ENCODE measurements at places on chromosomes 11 and 22.

DNA sequence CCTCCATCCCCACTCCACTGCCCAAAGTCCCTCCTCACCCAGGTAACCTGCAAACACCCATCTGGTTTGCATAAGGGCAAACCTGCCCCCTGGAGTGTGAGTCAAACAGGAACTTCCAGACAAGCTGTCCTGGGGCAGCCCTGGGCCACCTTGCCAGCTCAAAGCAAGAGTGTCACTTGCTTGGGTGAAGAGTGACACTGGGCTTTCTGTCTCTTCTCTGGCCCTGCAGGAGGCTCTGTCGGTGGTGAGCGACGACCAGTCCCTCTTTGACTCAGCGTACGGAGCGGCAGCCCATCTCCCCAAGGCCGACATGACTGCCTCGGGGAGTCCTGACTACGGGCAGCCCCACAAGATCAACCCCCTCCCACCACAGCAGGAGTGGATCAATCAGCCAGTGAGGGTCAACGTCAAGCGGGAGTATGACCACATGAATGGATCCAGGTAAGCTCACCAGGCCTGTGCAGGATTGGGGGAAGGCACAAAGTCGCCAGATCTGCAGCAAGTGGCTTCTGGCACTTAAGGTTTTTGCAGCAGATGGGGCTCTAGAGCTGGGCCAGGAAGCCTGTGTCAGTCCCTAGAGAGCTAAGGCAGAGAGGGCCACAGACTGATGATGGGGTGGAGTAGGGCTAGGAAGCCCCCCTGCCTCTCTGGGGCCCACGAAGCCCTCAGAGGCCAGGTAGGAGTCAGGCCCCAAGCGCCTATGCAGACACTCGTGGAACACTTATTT, 64.2 kb downstream of the FLI1 start:
- DNase-seq: no peak

DNA sequence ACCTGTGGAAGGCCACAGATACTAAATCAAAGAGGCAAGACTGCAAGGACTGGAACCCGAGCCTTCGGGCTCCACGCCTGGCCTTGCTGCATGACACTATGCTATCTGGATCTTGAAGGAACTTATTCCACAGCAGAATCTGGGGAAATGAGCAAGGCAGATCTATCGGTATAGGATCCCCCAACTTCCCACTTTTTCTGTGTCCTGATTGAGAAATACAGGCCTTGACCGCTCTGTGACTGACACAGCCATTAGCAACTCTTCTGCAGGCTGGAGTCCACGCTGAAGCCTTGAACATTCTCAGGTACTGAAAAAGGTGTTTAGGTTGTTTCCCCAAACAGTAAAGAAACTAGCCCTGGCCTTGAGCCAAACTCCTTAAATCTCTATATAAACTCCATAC, 241.2 kb upstream of the NARS2 start:
- DNase-seq: no peak

- peak; percentile 72 for DNase-seq
These were observed 76.9 kb upstream of the ANO1 start for GRCh38 chr11:70001246-70001645.

DNA sequence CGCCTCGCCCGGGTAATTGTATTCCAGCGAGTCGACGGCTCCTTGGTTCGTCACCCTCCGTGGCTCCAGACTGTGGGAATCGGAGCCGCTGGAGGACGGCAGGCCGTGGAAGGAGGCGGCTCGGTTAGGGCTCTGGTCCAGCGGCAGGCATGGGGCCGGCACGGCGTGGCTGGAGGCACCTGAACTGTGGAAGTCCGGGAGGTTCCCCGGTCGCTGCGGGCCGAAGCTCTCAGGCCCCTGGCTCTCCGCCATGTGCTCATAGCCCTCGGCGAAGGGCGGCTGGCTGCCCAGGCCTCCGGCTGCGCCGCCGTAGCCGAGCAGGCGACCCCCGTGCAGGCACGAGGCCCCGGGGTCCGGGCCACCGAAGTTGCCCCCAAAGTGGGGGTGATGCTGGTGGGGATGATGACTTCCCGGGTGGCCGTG, 1.7 kb downstream of the MN1 start:
- no peak for DNase-seq

- DNase-seq: no peak
These were observed 6.5 kb downstream of the RAB36 start for GRCh38 chr22:23151827-23152226.

DNA sequence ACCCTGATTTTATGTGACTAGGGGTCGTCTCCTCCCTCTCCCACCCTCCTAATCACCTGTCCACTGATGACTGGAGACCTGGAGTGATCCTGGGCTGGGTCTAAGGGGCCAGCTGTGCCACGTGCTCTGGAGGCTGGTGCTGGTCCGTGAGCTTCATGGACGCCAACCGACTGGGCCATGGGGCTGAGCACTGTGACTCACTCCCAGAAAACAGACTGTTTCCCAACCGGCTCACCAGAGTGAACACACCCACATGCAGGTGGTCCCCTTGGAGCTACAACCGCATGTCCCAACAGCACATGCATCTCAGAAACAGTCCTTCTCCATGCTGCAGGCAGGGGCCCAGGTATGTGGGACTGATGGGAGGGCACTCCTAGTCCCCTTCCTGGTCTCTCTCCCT, 14.0 kb upstream of the LMO1 start:
- no peak for DNase-seq

DNA sequence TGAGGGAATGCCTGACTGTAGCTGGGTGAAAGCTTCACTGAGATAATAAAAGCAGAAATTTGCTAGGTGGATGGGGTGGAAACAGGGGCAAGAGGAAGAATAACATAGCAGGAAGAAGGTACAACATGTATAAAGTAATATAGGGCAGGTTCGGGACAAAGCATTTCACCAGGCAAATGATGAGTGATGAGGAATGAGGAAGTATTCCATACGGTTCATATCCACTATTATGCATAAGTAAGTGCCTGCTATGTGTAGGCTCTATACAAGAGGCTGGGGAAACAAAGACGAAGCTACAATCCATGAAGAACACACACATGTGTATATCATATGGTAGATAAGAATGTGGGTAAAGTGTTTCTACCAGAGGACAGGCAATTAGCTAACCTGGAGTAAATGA, 7.9 kb downstream of the NDUFC2 start:
- no peak for DNase-seq

GRCh38 chr11:47005441-47005840, 68.9 kb downstream of the CSTPP1 start:
- DNase-seq: no peak

GRCh38 chr11:59667812-59668187, 1.0 kb downstream of the PATL1 start:
- no peak for DNase-seq

DNA sequence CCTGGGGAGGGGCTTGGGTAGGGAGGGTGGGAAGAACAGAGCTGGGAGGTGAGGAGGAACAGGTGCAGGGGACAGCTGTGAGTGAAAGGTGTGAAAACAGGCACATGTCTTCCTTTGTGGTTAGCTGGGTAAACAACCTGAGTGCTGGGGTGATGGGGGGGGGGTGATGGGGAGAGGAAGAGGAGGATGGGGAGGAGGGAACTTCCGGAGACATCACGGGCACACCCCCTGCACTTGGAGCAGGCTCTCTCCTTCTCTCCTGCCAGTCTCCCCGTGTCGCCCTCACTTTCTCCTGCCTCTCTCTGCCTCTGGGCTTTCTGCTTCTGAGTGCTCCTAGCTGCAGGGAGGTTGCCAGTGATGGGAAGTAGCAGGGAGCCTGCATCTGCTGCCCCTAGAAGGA, 8.8 kb downstream of the CXCR5 start:
- DNase-seq: peak; percentile 54

GRCh38 chr11:57536947-57537619, at the start of gene SMTNL1:
TSS of gene SMTNL1 (plus strand) at chr11:57537595. CDS start at chr11:57542643, 5,048 bp downstream.
- no peak for DNase-seq

DNA sequence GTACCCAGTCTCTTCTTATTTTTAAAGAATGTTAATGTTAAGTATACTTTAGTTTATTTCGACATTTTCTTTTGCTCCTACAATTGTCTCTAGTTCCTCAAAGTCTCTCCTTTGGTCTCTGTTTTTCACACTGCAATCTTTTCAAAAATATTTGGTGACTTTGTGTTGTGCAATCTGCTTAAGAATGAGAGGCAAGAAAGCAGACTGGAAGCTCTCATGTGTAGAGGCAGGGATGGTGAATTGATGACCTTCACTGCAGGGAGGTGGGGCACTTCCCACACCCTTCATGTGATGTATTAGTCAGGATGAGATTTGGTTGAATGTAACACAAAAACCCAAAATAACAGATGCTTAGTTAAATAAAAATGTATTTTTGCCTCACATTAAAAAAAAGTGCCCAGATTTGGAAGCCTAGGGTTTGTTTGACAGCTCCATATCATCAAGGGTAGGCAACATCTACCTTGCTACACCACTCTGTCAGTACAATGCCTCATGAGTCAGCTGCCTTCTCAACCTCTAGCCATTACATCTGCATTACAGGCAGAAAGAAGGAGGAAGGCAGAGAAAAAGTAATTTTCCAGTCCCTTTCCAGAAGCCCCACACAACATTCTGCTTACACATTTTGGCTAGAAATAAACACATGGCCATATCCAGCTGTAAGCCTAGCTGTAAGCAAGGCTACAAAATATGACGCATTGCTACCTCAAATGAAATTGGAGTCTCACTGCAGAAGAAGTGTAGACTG, 3.8 kb upstream of the MMP27 start:
- DNase-seq: no peak

DNA sequence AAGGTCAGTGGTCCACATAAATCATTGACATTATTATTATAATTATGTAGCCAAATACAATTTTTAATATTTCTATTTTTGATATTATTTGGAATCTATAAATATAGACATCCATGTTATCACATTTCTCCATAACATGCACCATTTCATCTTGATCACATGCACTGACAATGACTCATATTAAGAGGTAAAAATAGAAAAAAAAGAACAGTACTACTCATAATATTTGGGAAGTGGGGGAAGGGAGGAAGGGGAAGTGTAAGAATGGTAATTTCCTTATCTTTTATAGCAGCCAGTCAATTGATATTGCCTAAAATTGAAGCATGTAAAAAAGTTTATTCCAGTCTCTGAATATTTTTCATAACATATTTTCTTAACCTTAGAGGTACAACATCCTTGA, 72.3 kb downstream of the ADM start:
- no peak for DNase-seq

DNA sequence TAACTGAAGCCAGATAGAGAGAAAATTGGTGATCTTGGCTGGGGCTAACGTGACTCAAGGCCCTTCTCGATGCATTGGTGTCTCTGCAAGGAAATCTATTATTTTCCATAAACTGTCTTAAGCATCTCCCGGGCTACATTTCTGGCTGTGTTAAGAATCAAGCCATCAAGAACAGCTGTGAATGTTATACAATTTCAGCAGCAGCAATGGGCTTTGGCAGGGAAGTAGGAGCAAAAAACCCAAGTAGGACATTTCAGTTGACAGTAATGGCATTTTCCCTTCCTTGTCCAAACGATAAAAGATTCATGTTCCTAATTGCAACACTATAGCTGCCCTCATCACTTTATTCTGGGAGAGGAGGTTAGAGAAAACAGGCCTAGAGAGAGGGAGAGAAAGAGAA, 335.0 kb downstream of the CADM1 start:
- no peak for DNase-seq

DNA sequence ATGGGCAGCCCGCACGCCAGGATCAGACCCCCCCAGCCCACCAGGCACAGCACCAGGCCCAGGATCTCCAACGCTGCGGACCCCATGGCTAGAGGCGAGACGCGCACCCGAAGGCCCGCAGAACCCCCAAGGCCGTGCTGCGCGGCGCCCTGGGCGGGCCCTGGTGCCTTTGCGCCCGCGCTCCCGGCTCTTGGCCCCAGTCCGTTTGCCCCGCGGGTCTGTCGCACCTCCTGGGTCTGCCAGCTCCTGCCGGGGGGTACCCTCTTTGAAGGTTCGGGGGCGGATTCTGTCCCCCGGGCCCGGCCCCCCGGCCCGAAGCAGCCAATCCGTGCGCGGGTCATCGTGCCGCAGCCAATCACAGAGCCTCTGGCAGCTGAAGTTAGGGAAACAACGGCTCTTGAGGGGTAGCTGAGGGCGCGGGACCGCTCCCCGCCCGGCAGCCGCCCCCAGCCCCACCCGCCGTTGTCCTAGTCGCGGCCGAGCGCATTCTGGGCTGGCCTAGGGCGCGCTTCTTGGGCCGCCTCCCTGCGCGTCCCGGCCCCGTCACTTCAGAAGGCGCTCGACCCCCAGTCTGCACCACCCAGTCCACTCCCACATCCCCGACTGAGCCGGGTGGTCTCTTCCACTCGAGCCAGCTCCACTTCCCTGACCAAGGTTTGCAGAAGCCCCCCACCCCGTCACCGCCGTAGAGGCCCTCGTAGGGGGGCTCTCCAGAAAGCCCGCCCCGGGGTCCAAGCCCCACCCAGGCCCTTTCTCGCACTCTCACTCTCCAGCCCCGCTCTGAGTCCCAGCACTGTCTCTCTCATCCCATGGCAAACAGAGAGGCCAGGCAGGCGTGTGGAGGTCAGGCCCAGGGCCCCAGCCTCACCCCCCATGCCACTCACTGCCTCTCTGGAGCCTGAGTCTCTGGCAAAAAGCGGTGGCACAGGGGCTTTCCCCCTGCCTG, at the start of gene CLDN5:
Gene CLDN5, minus strand, starts transcription at position 241 of the 946 bp plus-strand sequence. Its CDS starts 155 bp downstream, at position 86.
- no peak for DNase-seq

GRCh38 chr11:11786771-11787170, 55.0 kb upstream of the USP47 start:
- DNase-seq: peak; percentile 18

GRCh38 chr11:112017538-112017937, 7.7 kb upstream of the DLAT start:
- no peak for DNase-seq

DNA sequence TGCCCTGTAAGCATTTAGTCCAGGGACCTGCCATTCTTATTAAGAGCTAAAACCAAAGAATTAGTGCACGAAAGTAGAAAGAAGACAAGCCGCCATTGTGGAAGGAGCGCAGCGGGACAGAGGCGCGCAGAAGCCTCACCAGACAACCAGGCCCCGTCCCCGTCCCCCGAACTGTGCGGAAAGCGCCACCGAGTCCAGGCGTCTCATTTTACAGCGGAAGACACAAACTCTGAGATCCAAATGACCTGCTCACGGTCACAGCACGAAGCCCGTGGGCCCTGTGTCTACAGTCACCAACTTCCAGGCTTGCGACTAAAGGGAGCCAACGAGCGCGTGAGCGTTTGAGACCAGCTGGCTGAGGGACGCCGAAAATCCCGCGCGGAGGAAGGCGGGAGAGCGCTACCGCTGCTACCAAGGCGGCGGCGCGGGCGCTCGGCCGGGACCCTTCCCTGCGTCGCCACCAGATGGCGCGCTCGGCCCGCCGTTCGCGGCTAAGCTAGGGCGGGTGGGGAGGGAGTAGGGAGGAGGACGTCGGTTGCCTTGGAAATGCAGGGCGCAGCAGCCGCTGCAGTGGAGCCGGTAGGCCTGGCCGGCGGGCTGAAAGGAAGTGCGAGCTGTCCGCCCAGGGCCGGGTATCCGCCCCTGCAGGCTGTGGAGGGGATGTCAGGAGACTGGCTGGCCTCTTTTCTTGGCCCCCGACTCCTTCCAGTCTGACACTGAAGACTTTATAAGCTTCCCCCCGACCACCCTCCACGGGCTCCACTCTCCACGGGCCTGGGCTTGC, 434 bp upstream of the CCDC83 start:
- peak; percentile 93 for DNase-seq

DNA sequence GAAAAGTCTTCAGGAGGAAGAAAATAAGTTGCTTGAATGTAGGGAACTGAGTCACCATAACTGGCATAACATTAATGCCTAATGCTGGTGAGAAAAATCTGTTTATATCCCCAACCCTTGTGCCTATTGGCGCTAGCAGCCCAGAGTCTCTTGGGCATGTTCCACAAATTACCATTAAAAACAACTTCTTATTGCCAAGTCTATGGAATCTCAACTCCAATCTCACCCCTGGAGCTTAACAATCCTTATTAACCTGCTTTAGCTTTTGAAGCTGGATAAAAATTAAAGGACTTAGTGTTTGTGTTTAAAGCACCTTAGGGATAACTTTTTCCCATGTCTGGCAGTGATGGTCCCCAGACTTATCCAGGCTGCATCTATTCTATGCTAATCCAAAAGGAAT, 143.0 kb downstream of the APIP start:
- DNase-seq: no peak
